ENCODE measurements at places on chromosomes 12 and 14.

DNA sequence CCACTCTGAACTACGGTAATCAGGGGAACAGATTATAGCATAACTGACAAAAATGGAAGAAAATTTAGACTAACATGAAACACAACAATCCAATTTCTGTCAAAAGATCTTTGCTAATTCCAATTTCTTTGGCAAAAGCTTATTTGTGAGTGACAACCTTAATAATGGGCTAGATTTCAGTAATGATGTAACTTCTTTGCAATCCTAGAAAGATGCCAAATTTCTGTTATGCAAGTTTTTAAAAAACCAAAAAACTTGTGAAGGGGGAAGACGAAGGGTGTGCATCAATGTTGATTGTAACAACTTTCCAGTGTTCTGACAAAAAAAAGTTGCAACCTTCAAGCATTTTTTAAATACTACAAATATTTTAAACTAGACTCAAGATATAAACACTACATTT, 59.9 kb downstream of the DICER1 start:
- DNase-seq, result no peak

- DNase-seq, result no peak
Measured at GRCh38 chr14:30982533-30982932, 42.9 kb upstream of the AP4S1 start.

- no peak for DNase-seq
Measured at GRCh38 chr14:54147282-54147681, 190.7 kb upstream of the BMP4 start.

DNA sequence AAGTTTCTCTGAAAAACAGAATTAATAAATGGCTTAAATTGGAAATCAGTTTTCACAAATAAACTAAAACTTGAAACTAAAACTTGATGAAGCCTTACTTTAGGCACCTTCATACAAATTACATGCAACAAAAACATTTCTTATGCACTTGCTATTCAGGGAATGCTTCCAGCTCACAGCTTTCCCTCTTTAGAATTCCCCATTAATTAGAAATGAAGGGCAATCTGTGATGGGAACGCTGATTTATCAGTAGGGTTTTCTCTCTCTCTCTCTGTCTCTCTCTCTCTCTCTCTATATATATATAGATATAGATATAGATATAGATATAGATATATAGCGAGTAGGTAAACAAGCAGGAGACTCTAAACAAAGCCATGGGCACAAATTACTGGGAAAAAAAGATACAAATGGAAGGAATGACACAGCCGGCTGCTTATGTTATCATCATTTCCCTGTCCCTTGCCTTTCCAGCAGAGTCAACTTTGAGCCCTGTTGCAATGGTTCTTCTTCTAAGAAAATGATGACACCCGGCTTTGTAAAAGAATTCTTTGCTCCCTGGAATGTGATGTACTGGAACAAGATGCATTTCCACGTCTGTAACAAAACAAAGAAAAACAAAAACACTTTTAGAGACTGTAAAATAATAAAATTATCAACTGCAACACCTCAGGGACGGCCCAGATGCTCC, 1121.6 kb upstream of the TMEM132C start:
- no peak for DNase-seq

GRCh38 chr14:60757567-60758002, 23.0 kb downstream of the MNAT1 start:
- DNase-seq, result no peak

DNA sequence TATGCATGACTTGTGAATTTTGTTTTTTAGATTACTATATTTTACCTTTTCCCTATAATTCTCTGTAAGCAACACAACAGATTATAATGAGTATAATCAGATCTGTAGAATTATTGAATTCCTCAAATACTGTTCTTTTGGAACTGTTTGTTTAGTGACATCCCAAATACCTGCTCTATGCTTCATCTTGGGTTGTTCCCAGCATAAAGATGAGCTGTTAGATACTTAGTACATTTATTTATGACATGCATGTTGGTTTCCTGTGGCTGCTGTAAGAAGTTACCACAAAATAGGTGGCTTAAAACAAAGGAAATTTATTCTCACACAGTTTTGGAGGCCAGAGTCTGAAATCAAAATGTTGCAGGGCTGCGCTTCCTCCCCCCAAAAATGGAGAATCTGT, 78.4 kb downstream of the PTPRR start:
- no peak for DNase-seq

- no peak for DNase-seq
Measured at GRCh38 chr12:105667973-105668743, 337.7 kb downstream of the C12orf75 start.

- no peak for DNase-seq
Measured at GRCh38 chr14:57583396-57583795, 89.7 kb upstream of the CCDC198 start.

DNA sequence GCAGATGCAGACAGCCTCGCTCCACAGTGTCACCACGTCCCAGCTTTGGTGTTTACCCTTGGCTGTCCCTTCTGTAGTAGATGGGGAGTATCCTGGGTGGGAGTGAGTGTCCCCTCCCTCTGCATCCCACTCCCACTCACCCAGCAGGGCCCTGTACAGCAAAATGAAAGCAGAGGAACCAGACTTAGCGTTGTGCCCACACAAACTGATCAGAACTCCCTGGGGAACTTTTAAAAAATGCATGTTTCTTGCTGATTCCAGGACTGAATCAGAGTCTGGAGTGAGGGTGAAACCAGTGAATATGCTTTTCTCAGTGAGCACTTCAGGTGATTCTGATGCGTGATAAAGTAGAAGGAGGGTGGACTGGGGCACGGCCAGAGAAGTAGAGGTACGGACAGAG, 2.9 kb downstream of the ACVRL1 start:
- DNase-seq, result no peak

GRCh38 chr12:73612551-73612950, 925.1 kb upstream of the ATXN7L3B start:
- no peak for DNase-seq

DNA sequence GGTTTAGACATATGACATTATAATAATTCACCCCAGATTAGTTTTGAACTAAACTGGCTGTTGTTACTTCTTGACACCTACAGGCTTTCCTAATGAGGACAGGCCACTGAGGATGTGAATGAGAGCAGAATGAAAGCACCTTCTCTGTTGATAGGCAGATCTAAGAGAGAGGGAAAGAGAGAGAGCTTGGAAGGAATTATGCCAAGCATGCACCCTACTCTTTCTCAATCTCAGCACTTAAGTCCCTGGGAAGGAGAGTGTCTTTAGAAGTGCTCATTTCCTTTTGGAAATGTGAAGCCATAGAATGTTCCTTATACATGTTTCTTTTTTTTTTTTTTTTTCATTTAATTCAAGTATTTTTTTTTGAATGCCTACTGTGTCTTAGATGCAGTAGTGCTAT, 49.0 kb downstream of the TBC1D15 start:
- DNase-seq, result no peak

- DNase-seq, result no peak
Measured at GRCh38 chr14:87491816-87492215, 501.2 kb downstream of the GALC start.

DNA sequence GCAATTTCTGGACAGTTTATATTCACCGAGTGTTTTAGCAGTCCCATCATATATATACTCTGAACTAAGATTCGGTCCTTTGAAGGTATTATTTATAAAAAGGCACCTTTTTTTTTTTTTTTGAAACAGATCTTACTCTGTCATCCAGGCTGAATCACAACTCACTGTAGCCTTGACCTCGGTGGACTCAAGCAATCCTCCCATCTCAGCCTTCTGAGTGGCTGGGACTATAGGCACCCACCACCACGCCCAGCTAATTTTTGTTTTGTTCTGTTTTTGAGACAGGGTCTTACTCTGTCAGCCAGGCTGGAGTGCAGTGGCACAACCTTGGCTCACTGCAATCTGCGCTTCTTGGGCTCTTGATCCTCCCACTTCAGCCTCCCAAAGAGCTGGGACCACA, 52.1 kb downstream of the BTBD7 start:
- no peak for DNase-seq

DNA sequence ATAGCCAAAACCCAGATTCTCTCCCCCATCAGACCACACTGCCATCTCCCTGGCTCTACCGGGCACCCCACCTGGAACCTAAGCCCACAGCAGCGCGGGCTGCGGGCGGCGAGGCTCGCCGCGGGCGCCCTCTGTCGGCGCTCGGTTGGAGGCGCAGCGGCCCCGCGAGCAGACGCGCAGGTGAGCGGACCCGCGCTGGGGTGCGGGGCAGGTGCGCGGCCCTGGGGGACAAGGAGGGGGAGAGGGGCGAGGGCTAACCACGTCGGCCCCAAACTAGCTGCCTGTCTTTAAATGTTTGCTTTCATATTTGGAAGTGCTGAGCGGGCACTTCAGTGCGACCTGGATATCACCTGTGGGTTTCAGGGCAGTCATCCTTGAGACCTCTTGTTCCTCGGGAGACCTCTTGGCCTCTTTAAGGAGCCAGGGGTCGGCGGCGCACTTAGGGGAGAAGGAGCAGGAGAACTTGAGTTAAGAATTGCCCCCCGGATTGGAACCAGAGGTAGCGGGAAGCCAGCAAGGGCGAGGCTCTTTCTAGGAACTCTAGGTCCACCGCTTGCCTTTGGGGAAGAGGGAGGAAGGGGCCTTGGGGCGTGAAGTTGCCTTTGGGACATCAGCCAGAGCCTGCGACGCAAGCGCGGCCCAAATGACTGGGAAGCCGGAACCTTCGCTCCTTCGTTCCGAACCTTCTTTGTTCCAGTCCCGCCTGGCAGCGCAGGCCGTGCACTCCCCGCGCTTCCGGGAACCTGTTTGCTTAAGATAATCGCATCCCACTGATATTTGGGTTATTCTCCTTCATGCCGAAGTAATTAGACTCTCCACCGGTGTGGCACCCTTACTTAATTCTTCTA, 78.7 kb downstream of the NEDD1 start:
- no peak for DNase-seq

Measured in bone marrow (tissue), 2 donors.